KG1 (cell line): ENCODE measurements at places on chromosomes 12 and 14.

- no peak for DNase-seq
Measured at GRCh38 chr14:102394717-102395375, 32.1 kb downstream of the TECPR2 start.

DNA sequence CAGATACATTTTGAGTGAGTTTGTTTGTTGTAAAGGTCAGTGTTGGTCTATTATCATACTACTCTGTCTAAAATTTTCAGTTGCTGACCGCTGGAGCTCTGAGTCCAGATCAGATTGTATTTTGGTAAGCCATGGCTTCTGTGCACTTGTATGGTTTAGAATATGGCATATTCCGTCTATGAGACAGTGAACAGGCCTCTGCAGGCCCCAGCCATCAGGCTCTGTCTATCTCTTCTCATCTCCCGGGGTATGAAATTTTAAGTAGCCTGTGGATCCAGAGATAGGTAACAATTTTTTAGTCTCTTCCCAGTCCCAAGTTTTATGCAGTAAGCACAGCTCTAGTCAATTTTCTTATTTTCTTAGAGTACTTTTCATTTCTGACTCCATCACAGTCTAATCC is 1929.1 kb upstream of the SEL1L start:
- DNase-seq = no peak

DNA sequence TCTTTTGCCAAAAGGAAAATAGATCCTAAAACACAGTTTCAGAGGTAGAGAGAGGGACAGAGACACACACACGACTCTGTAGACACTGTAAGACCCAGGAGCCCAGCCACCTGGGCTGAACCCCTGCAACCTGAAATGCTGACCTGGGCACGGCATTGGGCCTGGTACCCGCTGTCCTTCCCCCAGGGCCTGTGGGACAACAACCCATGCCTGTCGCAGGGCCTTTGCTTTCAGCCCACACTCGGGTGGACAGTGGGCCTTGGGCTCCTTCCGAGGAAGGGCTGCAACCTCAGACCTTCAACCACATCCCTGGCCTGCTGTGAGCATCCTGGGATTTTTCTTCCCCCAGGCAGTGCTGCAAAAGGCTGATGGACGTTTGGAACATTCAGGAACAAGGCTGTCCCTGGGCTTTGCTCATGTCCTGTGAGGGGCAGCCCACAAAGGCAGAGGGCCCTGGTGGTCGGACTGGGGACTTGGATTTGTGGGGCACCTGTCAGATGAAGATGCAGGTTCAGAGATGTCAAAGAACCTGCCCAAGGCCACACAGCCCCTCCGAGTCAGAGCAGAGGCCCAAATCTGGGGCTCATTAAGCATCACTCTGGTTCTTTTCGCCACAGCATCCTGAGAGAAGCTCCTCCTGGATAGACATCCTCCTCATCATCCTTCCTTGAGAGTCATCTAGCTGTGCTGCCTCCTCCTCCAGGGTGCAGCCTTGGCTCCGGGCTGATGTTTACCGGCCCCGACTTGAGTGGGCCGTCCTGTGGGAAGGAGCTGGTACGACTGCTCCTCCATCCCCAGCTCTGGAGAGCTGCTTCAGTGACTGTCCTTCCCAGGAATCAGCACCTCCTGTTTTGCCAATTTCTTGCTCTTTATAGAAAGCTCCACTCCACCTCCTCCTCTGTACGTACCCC is 32.7 kb downstream of the CCDC92 start:
- DNase-seq = no peak

GRCh38 chr14:78356391-78356790 is 186.2 kb downstream of the NRXN3 start:
- DNase-seq = no peak

DNA sequence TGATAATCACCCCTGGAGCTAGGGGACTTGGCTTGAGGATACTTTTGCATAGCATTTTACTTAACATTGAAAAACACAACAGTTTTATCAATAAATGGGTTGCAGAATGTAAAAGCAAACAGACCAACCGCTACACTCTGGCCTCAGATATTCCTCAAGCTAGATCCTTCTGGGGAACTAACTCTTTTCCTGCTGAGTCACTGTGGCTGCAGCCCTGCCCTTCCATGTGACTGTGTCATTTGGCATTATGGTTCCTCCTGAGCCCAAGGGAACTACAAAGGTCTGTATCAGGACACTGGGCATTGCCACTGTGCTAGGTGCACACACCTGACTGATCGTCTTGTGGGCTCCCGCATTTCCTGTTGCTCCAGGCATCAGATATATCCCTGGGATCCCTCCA is 56.6 kb downstream of the TTC9 start:
- DNase-seq = no peak

GRCh38 chr12:128920468-128920867 is 67.2 kb downstream of the GLT1D1 start:
- DNase-seq = no peak

DNA sequence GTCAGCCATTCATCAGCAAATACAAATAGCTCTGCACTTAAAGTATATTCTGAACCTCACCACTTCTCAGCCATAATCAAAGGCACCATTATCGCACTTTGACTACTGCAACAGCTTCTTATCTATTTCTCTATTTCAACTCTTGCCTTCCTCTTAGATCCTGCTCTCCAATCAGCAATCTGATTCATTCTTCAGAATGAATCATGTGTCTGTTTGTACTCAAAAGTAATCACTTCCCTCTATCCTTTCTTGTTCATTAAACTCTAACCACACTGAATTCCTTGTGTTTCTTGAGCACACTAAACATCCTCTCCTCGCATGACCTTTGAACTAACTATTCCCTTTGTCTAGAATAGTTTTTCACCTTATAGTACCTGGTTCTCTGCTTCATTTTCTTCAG is 12.8 kb upstream of the OR4E1 start:
- DNase-seq = no peak

DNA sequence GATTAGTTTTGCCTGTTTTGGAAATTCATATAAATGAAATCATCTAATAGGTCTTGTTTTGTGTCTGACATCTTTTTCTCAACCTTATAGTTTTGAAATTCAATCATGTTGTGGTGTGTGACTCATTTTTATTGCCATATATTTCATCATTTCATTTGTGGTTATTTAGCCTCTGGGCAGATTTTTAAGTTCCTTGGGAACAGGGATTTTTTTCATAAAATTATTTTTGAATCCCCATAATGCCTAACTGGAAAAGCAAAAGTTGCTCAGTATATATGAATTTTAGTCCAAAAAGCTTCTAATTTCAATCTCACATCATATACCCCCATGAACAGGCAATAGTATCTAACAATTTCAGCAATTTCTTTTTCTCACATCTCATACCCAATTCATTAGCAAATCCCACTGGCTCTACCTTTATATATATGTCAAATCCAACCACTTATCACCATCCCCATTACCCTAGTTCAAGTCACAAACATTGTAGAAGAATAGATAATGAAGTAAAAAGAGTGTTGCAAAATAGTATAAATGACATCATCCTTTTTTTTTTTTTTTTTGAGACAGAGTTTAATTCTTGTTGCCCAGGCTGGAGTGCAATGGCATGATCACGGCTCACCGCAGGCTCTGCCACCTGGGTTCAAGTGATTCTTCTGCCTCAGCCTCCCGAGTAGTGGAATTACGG is 2.6 kb upstream of the OR6J1 start:
- no peak for DNase-seq

DNA sequence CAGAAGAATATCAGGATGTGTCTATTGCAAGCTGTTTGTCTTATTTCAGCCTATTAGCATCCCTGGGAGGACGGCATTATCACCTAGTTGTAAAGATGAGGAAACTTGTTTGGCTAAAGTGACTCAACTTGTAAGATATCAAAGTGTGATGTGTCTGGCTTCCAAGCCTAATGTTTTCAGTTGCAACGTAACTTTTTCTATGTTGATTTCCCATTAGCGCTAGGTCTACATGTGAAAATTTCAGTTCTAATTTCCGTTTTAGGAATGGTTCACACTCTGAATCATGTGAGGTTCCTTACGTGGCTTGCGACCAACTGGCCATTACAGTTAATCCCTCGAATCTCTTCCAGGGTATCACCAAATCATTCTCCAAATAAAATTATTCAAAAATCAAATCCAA is 58.0 kb downstream of the LLPH start:
- DNase-seq = no peak

GRCh38 chr14:19900999-19901398 is 19.4 kb upstream of the OR4K5 start:
- DNase-seq = no peak

GRCh38 chr12:75613981-75614380 is 102.6 kb upstream of the KRR1 start:
- DNase-seq = no peak

DNA sequence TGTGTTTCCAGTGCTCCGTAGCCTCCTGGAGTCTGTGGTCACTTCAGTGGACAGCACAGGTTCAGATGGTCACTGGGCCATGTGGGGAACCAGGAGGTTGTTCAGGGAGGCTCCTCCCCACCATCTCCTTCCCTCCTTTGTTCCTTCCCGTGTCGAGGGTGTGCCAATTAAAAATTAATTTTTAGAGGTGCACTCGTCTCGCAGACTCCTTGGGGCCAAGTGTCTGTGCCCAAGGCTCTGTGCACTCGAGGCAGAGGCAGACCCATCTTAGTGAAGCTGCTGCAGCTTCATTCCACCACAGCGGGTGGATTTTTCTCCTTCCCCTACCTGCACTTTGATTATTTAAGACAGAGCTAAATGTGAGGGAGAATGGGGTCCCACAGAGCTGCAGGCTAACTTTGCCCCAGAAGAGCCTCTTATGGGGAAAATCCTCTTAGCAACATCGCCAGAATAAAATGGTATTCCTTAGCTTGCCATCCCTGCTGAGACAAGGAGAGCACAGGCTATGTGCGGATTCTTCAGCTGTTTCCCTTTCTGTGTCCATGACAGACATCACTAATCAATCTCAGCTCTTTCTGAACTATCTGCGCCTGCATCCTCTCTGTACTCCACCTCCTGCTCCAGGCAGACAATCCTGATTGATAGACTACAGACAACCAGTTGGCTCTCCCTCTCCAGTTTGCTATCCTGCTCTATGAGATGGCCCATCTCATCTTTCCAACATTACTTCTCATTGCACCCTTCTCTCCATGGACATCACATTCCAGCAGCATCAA is 159.5 kb downstream of the VRK1 start:
- no peak for DNase-seq

- DNase-seq = no peak
Measured at GRCh38 chr14:35254736-35255135, 37.4 kb upstream of the PSMA6 start.
